ENCODE measurements at places on chromosomes 7 and 10. TPM values are rescaled to one million over a fixed set of nuclear protein-coding genes. Genes with fewer than 3 reads are reported as not detected.

The WASHC2C gene
- 38.6 TPM for total RNA-seq

The KCNMA1 gene
- total RNA-seq = 0.25 TPM

The RADIL gene
- 0.05 TPM for total RNA-seq

The RBP3 gene
- total RNA-seq = not detected

The MSMB gene
- total RNA-seq = not detected

The EVX1 gene
- not detected for total RNA-seq

The PPIF gene
- total RNA-seq = 88.4 TPM

The TYW1B gene
- 3.4 TPM for total RNA-seq
